Subcutaneous preadipocyte (primary cell): ENCODE measurements at places on chromosomes 5 and 9. TPM values are rescaled to one million over a fixed set of nuclear protein-coding genes. Genes with fewer than 3 reads are reported as not detected.

Gene WDR38
- not detected in 2 replicates for total RNA-seq

Gene PTPRD
- total RNA-seq = 7.2 and 18.4 TPM in 2 replicates

Gene ACOT12
- total RNA-seq = not detected in 2 replicates

Gene OR1J2
- total RNA-seq = 0.20 and 0.73 TPM in 2 replicates

Gene LECT2
- not detected in 2 replicates for total RNA-seq

Gene PCDHB4
- 0.37 TPM in 1 of 2 replicates, not detected in the other for total RNA-seq

Gene ADCY2
- under 0.01 TPM in 1 of 2 replicates, not detected in the other for total RNA-seq

Gene GARIN3
- not detected in 2 replicates for total RNA-seq

Gene FBP2
- total RNA-seq = under 0.01 TPM in 1 of 2 replicates, not detected in the other

Gene GRXCR2
- total RNA-seq = not detected in 2 replicates

Gene SLC46A2
- not detected in 2 replicates for total RNA-seq

Gene IL5
- total RNA-seq = not detected in 2 replicates

Gene CBY3
- total RNA-seq = not detected in 2 replicates

Gene UGCG
- total RNA-seq = 28.7 and 53.4 TPM in 2 replicates

Gene PPP2CA
- total RNA-seq = 37.1 and 52.0 TPM in 2 replicates

Gene SCGB3A1
- total RNA-seq = not detected in 2 replicates

Gene PNPLA7
- 0.98 and 1.1 TPM in 2 replicates for total RNA-seq

Gene FST
- 31.6 and 91.1 TPM in 2 replicates for total RNA-seq

Gene NSG2
- total RNA-seq = not detected in 2 replicates

Gene TRIM36
- total RNA-seq = under 0.01 and 0.39 TPM in 2 replicates

Gene SV2C
- not detected in 2 replicates for total RNA-seq

Gene BRD3
- 5.5 and 6.6 TPM in 2 replicates for total RNA-seq

Gene PRELID1
- total RNA-seq = 115 and 123 TPM in 2 replicates
